Central memory CD8-positive, alpha-beta T cell (primary cell): ENCODE measurements at places on chromosomes 2 and 18.
A peak's percentile ranks its signal among the peaks of the same experiment; 100 is the strongest.

DNA sequence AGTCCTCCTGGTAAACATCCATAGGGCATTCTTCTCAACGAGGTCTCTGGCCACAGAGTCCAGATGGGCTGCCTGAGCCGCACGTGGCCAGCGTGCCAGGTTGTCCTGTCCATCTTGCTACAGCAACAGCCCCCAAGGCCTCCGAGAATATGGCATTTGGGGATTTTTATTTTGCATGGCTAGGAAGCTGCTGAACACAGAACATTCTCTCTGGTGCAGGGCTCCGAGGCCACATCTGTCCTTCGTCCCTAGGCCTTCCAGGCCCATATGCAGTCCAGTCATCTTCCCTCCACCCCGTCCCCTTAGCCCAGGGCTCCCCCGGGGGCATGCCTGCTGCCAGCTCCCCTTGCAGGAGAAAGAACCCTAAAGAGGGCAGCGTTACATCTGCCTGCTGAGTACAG lies 2.3 kb downstream of the HDAC4 start:
- H3K27ac ChIP-seq, result no peak overlapping the region
- no peaks in the 10 kb centered on the region for H3K27me3 ChIP-seq
- H3K4me3 ChIP-seq, result peak overlapping the region; percentile 87
- peaks cover 21% of the 10 kb centered on the region for H3K36me3 ChIP-seq

- H3K36me3 ChIP-seq, result no peaks in the 10 kb centered on the region
- H3K4me3 ChIP-seq, result no peak overlapping the region
- no peaks in the 10 kb centered on the region for H3K4me1 ChIP-seq
- H3K27ac ChIP-seq, result no peak overlapping the region
Observed at GRCh38 chr18:41789001-41789400, 166.0 kb upstream of the PIK3C3 start.

- H3K27ac ChIP-seq, result no peak overlapping the region
- peaks cover 41% of the 10 kb centered on the region for H3K27me3 ChIP-seq
- H3K4me3 ChIP-seq, result no peak overlapping the region
- no peaks in the 10 kb centered on the region for H3K4me1 ChIP-seq
- no peak for DNase-seq
- H3K36me3 ChIP-seq, result no peaks in the 10 kb centered on the region
Observed at GRCh38 chr2:23658466-23658942, 268.4 kb downstream of the ATAD2B start.

DNA sequence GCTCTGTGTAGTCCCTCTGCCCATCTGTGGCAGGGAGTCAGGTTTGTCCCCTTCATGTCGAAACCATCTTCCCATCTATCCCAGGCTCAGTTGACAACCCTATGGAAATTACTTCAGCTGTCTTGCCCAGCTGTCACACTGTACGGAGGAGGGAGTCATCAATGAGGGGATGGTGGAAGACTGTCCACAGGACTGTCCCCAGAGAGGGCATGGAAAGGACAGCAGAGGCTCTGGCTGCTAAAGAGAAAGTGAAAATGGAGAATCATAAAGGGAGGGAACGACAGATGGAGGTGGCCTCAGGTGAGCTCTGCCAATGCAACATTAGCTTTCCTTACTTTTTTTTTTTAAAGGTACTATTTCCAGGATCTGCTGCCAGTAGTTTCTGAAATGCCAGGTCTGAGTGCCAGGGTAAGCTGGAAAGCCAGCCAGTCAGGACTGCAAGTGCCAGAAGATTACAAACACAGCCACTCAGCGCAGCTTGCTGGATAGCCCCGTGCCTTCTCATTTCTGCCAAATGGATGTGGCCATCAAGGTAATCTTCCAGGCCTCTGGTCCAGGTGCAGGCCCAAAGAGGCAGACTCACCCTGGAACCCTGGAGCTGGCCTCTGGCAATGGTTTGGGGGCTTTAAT lies 192.8 kb downstream of the AGPS start:
- H3K4me1 ChIP-seq, result peaks cover 6% of the 10 kb centered on the region
- H3K27ac ChIP-seq, result no peak overlapping the region
- no peaks in the 10 kb centered on the region for H3K36me3 ChIP-seq
- H3K27me3 ChIP-seq, result peaks cover 25% of the 10 kb centered on the region

GRCh38 chr2:201709747-201710146 lies 11.3 kb upstream of the MPP4 start:
- H3K4me3 ChIP-seq, result no peak overlapping the region
- H3K36me3 ChIP-seq, result peaks cover 25% of the 10 kb centered on the region
- no peaks in the 10 kb centered on the region for H3K27me3 ChIP-seq
- no peaks in the 10 kb centered on the region for H3K4me1 ChIP-seq
- no peak overlapping the region for H3K27ac ChIP-seq
- DNase-seq, result no peak

DNA sequence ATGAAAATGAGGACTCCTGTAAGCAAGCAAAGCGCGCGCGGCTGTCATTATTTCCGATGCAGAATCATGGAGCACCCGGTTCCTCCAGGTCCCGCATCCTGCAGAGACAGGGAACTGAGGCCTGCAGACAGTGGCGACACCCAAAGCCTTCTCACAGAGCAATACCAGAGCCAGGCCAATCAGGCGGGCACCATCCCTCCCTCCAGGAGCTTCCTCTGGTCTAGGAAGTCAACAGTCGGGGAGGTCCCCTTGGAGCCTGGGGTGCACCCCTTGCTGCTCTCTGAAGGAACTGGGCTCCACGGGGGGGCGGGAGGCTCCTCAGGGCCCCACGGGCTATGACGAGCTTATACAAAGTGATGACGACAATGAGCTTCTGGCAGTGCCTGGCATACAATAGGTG lies 60.3 kb upstream of the HPCAL1 start:
- H3K27ac ChIP-seq, result no peak overlapping the region
- H3K36me3 ChIP-seq, result no peaks in the 10 kb centered on the region
- no peak overlapping the region for H3K4me3 ChIP-seq

DNA sequence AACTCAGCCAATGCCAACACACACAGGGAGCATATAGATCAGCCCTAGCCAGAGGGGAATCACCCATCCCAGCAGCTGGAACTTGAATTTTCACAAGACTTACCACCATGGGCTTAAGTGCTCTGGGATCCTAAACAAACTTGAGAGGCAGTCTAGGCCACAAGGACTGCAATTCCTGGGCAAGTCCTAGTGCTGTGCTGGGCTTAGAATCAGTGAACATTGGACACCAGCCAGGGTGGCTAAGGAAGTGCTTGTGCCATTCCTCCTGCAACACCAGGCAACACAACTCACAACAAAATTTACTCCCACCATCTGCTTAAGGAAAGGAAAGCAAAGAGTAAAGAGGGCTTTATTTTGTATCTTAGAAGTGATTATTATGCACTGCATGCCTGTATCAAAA lies 38.9 kb downstream of the SRD5A2 start:
- H3K4me3 ChIP-seq, result no peak overlapping the region
- H3K27ac ChIP-seq, result no peak overlapping the region
- H3K4me1 ChIP-seq, result no peaks in the 10 kb centered on the region

DNA sequence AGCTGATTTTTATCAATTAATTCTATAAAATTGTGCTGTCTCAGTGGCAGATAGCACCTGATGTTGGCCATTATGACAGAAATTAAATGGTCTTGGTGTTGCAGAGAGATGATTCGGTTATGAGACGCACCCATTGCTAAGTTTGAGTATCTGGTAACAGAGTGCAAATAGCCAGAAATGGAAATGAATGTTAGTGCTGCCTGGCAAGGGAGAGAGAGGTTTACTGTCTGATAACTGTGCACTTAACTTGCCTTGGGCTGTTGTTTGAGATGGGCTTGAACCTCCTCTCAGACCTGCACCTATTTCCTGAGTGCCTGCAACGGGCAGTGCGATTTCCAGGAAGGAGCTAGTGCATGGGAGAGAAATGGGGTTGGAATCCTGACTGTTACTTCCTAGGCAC lies 11.7 kb downstream of the DPYSL5 start:
- DNase-seq, result no peak
- no peaks in the 10 kb centered on the region for H3K4me1 ChIP-seq
- H3K27me3 ChIP-seq, result peaks cover 63% of the 10 kb centered on the region
- peaks cover 4% of the 10 kb centered on the region for H3K36me3 ChIP-seq

- H3K4me1 ChIP-seq, result peaks cover 12% of the 10 kb centered on the region
- H3K27ac ChIP-seq, result no peak overlapping the region
- no peaks in the 10 kb centered on the region for H3K27me3 ChIP-seq
- no peak overlapping the region for H3K4me3 ChIP-seq
- H3K36me3 ChIP-seq, result no peaks in the 10 kb centered on the region
Observed at GRCh38 chr2:28688818-28689217, 62.8 kb upstream of the PPP1CB start.

DNA sequence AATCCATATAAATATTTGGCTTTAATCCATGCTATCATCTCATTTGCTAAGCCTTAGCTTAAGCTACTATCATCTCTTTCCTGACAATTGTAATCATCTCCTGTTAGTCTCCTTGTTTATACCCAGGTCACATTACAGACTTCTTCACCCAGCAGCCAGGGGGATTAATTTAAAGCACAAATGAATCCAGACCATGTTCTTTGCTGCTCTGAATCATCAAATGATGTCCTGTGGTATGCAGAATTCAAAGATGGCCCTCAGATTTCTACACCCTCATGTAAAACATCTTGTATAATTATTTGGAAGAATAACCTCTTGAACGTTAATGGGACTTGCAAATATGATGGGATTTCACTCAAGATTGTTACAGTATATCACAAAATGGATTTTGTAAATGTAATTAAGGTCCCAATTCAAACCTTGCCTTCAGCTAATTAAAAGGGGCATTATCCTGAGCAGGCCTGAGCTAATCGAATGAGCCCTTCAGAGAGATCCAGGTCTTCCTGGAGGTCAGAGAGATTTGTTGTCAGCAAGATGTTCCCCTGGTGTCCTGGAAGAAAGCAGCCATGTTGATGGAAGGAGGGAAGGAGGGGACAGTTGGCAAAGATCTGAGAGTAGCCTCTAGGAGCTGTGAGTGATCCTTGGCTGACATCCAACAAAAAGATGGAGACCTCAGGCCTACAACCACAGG lies 241.1 kb upstream of the MMADHC start:
- DNase-seq, result no peak
- no peaks in the 10 kb centered on the region for H3K36me3 ChIP-seq
- no peak overlapping the region for H3K4me3 ChIP-seq

DNA sequence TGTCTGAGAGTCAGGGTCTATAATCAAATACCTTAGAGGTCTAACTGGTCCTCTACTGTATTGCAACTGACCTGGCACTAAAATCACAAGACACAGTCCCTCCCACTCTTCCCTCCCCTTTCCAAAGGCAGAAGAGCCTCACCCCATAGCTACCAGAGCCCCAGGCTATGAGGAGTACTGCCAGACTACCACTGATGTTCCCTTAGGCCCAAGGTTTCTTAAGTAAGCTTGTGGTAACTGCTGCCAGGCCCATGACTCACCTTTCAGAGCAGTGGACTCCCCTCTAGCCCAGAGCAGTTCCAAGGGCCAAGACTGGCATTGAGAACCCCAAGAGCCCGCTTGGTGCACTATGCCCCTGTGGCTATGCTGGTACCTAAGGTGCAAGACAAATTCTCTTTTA lies 1193.4 kb downstream of the DSC3 start:
- no peaks in the 10 kb centered on the region for H3K4me1 ChIP-seq
- H3K4me3 ChIP-seq, result no peak overlapping the region
- DNase-seq, result no peak
- no peak overlapping the region for H3K27ac ChIP-seq

DNA sequence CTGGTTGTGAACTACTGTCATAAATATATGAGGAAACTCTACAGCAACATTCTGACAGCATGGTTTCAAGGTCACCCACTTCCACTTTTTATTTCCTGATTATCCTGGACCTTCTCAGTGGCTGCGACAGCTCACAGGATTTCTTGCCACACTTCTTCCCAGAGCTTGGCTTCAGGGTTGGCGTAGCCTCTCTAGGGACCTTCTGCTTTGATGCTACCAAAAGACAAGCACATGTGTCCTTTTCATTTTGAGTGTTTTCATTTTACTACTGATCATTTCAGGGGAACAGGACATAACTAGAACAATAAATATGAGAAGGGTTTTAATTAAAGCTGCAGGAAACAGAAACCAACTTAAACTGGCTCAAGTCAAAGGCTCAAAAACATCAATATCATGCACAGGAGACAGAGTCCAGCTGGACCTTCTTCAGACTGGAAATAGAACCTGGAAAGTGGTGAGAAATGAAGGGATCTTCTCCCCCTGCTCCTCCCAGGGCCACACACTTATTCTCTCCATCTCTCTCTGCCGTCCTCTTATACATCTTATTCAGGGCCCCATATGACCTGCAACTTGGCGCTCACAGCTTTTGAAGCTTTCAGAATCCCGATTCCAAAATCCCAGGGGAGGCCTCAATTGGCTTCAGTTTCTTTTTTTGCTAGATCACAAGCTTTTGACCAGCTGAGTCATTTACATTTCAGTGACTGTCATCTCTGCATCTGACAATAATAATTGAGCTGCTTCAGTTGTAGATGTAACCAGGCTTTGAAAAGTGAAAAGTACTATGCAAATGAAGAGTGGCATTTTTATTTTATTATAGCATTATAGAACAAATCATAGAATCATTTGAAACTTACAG lies 9.7 kb downstream of the VIT start:
- no peak for DNase-seq
- H3K4me1 ChIP-seq, result no peaks in the 10 kb centered on the region

- H3K27ac ChIP-seq, result no peak overlapping the region
- no peak overlapping the region for H3K4me3 ChIP-seq
Observed at GRCh38 chr2:212669761-212670160, 131.2 kb upstream of the ERBB4 start.

DNA sequence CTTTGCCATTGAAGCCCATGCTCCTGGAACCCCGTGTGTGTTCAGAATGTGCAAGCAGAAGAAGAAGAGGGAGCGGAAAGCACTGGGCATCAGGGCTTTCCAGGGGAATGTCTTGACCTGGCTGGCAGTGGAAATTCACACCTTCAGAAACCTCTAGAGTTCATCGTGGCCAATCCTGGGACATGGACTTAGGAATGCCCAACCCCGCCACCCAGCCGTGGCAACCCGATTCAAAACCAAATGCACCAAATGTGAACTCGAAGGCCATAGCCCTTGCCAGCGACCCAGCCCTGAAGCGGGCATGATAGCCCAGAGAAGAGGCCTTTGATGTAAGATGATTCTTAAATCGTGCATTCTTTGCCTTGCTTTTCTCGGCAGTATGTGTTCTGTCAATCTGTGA lies 69.4 kb downstream of the ADI1 start:
- no peak overlapping the region for H3K4me3 ChIP-seq
- H3K36me3 ChIP-seq, result peaks cover 15% of the 10 kb centered on the region
- no peak for DNase-seq

DNA sequence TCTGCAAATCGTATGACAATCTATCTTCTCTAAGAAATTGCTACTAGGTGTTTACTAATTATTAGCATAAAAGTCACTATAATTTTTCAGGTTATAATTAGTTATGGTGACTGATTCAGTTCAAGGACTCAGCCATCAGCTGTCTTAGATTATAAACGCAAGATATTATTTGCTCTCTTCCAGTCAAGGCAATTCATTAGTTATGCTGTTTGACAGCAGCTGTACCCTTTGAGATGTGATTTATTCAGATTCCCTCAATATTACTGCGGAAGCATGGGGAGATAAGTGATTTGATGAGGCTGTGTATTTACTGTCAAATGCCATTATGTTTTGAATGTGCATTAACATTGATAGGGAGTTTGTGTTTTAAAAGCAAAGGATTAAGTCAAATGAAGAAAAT lies 558.9 kb upstream of the FSIP2 start:
- no peak for DNase-seq
- no peaks in the 10 kb centered on the region for H3K27me3 ChIP-seq
- H3K4me3 ChIP-seq, result no peak overlapping the region
- no peaks in the 10 kb centered on the region for H3K36me3 ChIP-seq

- no peak overlapping the region for H3K27ac ChIP-seq
- no peaks in the 10 kb centered on the region for H3K4me1 ChIP-seq
- no peak overlapping the region for H3K4me3 ChIP-seq
- H3K27me3 ChIP-seq, result peaks cover 18% of the 10 kb centered on the region
- peaks cover 1% of the 10 kb centered on the region for H3K36me3 ChIP-seq
- no peak for DNase-seq
Observed at GRCh38 chr18:63617049-63617914, 26.8 kb downstream of the SERPINB4 start.
